Lower leg skin (tissue), 4 donors: ENCODE measurements at places on chromosomes 16 and 17.

DNA sequence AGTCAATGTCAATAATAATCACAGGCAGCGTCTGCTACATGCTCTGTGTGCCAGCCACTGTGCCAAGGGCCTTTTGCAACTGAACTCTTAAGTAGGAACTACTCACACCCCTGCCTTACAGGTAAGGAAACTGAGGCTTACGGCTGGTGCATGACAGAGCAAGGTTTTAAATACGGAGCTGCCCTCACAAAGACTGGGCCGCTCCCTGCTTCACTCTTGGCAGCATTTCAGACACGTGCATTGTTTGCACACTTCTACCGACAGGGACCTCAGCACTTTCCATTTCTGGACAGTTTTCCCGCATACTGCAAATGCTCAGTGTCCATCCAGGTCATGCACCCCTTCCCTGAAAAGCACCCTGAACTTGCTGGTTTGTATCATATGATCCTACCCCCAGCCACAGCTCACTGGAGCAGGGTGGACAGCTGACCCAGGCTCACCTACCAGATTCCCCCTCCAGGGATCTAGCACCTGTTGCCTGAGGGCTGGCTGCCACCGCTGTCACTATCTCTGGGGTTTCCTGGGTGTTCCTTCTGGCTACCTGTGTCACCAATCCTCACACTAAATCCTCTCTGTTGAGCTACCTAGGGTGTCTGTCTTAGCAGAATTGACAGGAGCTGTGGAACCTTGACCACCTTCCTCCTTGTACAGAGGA lies 142.9 kb downstream of the C16orf78 start:
- no peak for DNase-seq

DNA sequence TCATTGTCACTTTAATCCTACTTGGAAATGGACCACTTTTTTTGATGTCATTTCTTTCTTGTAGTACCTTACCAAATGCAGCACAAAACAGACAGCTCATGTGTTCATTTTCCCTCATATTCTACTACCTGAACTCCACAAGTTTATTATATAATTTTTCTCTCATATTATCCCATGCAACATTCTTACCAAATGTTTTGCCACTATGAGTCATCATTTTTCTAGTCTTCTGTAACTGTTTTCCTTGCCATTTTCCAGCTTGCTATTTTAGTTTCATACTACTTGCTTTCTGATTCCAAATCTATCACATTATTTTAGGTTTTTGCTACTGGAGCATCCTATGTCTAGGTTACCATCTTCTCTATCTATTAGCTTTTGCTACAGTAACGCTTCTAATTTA lies 332.7 kb downstream of the ZFHX3 start:
- no peak for DNase-seq

GRCh38 chr17:44087319-44087718 lies 16.8 kb downstream of the G6PC3 start:
- no peak for DNase-seq

GRCh38 chr17:45819632-45820031 lies 25.0 kb upstream of the SPPL2C start:
- no peak for DNase-seq

DNA sequence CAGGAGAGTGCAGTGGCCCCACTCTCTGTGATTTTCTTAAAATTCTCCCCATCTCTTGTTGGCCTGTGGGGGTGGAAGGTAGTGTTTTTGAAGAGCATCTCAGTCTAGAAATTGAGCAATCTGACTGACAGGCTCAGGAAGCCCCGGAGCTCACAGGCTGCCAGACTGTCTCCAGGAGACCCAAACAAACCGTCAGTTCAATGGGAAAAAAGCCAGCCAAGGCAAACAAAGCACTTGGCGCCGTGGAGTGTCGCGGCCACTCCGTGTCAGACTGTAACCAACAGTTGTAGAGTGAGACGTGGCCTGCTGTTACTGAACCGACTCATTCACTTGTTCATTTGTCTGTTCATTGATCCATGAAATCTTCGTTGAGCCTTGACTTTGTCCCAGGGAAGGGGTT lies 33.7 kb downstream of the RGS9 start:
- DNase-seq: no peak

DNA sequence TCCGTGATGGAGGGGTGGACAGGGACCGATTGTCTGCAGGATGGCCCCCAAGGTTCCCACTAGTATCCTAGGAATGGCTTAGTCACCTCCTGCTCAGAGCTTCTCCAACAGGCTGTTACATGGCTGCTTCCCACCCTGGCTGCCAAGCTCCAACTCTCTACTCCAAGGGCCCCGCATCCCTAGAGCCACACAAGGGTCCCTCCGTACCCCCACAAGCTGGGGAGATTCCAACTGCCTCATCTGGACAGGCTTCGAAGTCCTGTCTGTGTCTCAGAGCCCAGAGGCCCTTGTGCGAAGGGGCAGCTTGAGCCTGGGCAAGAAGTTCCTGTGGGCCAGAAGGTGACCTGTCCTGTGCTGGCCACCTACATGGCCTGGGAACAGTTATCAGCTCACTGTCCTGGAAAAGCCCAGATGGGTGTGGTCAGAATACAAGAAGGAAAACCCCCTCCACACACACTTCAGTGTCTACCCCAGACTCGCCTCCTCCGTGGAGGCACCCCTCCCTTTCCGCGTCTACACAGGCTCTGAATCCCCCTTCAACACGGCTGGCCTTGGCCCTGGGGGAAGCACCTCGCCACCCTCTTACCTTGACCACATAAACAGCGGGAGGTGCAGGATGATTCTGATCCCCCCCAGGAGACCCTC lies 586 bp downstream of the MEAK7 start:
- DNase-seq: no peak
